Fibroblast of lung (primary cell): ENCODE measurements at places on chromosomes 1 and 21. TPM values are rescaled to one million over a fixed set of nuclear protein-coding genes. Genes with fewer than 3 reads are reported as not detected.

- DNase-seq: no peak
Observed at GRCh38 chr1:205074513-205074912, 9.7 kb downstream of the TMEM81 start.

GRCh38 chr1:25031601-25031965 lies 101.5 kb upstream of the RUNX3 start:
- no peak for DNase-seq

- no peak for DNase-seq
Observed at GRCh38 chr1:21304488-21304887, 14.2 kb upstream of the ECE1 start.

ZFP69B gene
- 2.7 and 3.5 TPM in 2 replicates for polyA plus RNA-seq

DNA sequence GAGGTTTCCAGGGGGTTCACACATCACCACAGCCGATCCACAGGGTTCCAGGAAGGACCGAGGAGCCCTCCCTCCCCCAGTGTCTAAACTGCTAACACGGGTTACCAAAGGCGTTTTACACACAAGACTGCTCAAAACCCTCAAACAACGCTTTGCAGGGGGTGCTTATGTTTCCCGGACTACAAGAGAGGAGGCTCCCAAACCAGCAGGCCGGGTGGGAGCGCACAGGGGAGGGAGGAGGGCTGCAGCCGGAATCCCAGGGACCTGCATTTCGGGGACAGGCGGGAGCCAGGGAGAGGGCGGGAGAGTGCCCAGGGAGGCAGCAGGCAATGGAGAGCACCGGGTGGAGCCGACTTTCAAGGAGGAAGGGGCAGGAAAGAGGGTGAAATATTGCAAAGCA lies 50.8 kb downstream of the ACBD3 start:
- peak; percentile 5 for DNase-seq

RAB7B gene
- 15.5 and 20.1 TPM in 2 replicates for polyA plus RNA-seq

- peak; percentile 35 for DNase-seq
Observed at GRCh38 chr1:71294178-71294577, 213.3 kb upstream of the ZRANB2 start.

DOP1B gene
- 6.1 and 10.1 TPM in 2 replicates for polyA plus RNA-seq

GRCh38 chr1:70410604-70411359 lies at the start of gene CTH:
TSS of gene CTH (plus strand) at chr1:70411268. CDS start at chr1:70411416, 148 bp downstream.
- peak; percentile 97 for DNase-seq

GRCh38 chr1:41350055-41350378 lies 11.2 kb upstream of the FOXO6 start:
- DNase-seq: no peak

DNA sequence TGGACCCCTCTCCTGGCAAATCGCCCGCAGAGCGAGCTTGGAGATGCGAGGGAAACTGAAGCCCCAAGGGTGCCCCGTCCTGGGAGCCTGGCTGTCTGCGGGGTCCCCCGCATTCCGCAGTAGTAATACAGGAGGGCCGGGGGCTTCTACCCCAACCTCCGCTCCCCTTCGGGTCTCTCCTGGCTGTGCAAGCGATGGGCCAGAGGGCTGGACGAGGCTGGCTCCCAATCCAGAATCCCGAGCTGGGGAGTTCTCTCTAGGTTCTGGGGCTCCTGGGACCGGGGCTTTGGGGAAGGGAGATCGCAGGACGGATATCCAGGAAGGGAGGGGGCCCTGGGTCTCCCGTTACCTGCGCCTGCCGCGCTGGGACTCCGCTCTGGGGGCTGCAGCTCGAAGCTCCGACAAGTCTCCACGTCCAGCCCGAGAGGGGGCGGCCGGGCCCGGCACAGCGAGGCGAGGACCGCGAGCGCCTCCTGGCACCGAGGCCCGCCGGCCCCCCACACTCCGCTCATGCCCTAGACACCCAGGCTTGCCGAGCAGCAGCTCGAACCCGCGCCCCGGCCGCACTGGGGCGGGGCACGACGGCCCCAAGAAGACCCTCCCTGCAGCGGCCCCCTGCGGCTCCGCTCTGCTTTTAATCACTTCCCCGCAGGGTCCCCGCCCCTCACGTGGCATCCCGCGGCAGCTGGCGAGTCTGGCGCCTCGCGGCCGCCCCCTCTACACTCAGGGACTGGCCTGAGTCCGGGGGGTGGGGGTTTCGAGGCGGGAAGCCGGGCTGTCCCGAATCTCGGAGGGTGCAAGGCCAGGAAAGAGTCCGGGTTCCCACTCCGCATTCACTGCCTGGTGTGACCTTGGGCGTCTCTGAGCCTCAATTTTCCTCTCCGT lies at the start of gene SYT6:
SYT6 (minus strand) TSS at position 609 of the 885 bp plus-strand sequence; CDS start at position 512, 97 bp downstream.
- no peak for DNase-seq

DNA sequence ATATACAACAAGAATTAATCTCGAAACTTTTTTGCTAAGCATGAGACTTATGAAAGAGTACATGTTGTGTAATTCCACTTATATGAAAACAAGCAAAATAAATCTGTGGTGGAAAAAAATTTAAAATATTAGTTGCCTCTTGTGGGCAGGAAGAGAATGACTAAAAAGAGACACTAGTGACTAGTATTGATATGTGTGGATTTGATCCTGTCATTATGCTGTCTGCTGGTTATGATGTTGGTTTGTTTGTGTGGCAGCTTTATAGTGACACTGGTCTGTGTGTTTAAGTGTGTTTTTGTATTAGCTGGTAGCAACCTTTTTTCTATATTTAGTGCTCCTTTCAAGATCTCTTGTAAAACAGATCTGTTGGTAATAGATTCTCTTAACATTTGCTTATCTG lies 267.8 kb upstream of the NRIP1 start:
- DNase-seq: no peak

PRAMEF17 gene
- not detected in 2 replicates for polyA plus RNA-seq

DNA sequence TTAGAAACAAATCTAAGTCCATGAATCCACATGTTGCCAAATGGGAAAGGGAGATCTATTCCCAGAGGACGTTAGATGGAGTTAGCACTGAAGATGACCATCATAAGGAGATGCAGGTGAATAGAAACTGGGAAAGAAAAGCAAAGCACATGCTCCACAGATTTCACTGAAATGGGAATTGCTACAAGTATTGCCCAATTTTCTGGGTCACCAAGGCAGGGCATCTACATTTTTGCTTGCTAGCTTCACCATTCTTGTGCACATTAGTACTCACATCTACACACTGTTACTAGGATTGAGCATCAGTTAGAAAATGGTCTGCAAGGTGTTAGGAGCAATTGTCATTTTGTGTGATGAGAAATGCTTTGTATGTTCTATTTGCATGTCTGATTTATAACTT lies 99.1 kb downstream of the JAK1 start:
- DNase-seq: no peak
